ENCODE measurements at places on chromosomes 5 and 9. TPM values are rescaled to one million over a fixed set of nuclear protein-coding genes. Genes with fewer than 3 reads are reported as not detected.

Gene DNM1
- 1.3 TPM for total RNA-seq

Gene PCDHGA1
- total RNA-seq: 0.53 TPM

Gene NME5
- total RNA-seq: not detected

Gene BTNL8
- total RNA-seq: not detected

- DNase-seq: no peak
Measured at GRCh38 chr5:135450336-135450735, 1.8 kb downstream of the TIFAB start.

- DNase-seq: no peak
Measured at GRCh38 chr5:43646992-43647391, 44.0 kb downstream of the NNT start.

DNA sequence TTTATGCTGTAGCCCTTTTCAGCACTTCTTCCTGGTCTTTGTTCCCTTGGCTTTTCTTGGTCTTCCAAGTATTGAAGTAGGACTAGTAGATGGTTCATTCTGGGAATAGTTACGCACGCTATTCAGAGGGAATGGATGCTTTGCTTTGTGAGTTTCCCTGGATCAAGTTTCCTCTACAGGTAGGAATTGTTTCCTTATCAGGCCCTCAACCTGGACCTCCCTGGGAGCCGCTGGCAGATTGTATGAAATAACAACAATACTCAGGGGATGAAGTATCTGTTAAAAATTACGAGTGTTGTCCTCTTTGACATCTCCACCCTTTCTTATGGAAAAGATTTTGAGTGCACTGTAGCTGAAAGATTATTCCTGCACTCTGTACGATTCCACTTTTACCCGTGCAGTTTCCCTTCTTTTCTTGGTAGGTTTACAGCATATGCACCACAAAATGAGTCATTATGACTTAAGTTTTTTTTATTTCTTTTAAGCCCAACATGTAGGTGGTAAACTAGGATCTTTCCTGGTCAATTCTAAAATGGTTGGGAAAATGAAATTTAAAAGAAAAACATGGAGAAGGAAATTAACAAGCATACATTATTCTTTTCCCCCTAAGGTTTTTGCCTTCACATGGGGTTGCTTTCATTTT is 57.9 kb downstream of the ARHGAP26 start:
- DNase-seq: no peak

- DNase-seq: peak; percentile 58
Measured at GRCh38 chr5:152505442-152506042, 100.5 kb upstream of the NMUR2 start.

DNA sequence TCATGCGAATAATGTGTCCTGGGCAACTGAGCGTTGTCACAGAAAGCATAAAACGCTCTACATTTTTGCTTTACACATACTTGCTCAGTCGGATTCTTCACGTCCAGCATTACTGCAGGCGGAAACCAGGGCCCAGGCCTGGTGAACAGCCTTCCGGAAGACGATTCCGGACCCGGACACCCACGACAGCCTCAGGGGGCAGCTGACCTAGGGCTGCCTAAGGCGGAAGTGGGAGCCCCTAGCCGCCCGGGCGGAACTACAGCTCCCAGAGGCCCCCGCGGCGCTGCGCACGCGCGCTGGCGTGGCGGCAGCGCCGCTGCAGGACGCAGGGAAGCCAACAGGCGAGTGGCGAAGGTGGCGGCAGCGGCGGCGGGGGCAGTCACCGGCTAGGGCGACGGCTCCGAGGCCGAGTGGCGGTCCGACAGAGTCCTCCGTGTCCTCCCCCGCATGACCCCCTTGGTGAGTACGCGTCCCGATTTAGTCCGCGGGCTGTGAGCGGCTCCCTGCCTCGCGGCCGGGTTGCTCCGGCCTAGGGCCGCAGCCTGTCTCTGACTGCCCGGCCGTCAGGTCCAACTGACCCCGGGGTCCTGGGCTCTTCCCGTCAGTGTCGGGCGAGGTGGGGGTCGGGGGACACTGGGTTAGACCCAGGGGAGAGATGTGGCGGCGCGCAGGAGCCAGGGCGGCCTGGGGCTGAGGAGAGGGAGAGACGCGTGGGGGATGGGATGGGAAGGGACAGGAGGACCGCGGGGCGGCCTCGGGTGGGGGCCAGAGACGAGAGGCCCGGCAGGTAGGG is at the start of gene GAPVD1:
Gene GAPVD1, plus strand, starts transcription at position 326 of the 793 bp plus-strand sequence. CDS start 37,096 bp downstream, outside the sequence.
- DNase-seq: peak; percentile 98

DNA sequence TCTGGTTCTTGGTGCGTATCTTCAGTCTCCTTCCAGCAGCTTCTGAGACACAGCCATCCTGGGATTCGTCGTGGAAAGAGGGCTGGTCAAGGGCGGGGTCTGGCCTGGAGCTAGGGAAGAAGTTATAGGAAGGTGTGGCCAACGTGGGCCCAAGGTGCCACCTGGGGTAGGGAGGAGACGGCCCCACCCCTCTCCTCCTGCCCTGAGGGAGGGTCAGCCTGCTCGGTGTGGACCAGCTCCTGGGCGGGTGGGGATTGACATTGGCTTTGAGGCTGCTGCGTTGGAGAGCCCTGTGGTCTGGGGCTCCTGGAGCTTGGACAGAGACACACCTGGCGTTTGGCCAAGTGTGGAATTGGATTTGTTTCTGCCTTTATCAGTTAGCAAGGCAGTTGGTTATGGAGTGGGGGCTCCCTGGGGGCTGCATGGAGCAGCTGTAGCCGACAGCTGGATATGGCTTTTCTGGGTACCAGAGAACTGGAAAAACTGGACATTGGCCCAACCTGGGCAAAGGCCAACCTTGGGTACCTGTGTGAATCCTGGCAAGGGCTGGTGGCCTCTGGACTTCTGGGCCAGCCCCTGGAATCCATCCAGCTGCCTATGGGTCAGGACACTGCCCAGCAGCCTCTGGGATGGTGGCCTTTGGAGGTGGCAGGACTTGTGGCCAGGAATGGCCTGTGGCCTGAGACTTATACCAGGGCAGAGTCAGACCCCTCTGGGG is 75.7 kb upstream of the PPP1R26 start:
- DNase-seq: no peak

DNA sequence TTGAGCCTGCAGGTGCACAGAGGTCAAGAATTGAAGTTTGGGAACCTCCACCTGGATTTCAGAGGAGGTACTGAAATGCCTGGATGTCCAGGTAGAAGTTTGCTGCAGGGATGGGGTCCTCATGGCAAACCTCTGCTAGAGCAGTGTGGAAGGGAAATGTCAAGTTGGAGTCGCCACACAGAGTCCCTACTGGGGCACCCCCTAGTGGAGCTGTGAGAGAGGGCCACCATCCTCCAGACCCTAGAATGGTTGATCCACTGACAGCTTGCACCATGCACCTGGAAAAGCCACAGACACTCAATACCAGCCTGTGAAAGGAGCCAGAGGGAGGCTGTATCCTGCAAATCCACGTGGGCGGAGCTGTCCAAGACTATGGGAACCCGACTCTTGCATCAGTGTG is 78.0 kb downstream of the GABRA1 start:
- no peak for DNase-seq

Data from B cell (primary cell).